HFF-Myc (cell line): ENCODE measurements at places on chromosomes 16 and 17.

GRCh38 chr16:84511831-84512230 lies 7.4 kb upstream of the MEAK7 start:
- no peak for DNase-seq

- no peak for DNase-seq
Observed at GRCh38 chr16:84115919-84116719, 623 bp downstream of the MBTPS1 start.

DNA sequence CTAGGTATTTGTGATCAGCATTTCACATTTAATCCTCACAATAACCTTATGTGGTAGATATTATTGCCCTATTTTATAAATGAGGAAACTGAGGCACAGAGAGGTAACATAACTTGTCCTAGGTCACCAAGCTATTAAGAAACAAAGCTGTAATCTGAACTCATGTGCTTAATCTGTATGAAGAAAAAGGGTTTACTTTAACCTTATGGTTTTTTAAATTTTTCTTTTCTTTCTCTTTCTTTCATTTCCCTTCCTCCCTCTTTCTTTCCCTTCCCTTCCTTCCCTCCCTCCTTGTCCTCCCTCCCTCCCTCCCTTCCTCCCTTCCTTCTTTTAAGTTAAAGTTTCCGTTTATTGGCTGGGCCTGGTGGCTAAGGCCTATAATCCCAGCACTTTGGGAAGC lies 105.2 kb upstream of the AMZ2 start:
- DNase-seq: no peak

DNA sequence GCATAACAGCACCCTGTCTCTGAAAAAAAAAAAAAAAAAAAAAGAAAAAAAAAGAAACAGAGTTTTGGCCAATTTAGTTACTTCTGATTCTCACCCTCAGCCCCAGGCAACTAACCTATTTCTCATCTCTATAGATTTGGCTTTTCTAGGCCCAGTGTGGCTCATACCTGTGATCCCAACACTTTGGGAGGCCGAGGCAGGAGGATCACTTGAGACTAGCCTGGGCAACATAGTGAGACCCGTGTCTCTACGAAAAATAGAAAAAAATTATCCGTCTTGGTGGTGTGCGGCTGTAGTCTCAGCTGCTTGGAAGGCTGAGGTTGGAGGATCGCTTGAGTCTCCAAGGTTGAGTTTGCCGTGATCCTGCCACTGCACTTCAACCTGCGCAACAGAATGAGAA lies 8.7 kb downstream of the RPS6KB1 start:
- no peak for DNase-seq

DNA sequence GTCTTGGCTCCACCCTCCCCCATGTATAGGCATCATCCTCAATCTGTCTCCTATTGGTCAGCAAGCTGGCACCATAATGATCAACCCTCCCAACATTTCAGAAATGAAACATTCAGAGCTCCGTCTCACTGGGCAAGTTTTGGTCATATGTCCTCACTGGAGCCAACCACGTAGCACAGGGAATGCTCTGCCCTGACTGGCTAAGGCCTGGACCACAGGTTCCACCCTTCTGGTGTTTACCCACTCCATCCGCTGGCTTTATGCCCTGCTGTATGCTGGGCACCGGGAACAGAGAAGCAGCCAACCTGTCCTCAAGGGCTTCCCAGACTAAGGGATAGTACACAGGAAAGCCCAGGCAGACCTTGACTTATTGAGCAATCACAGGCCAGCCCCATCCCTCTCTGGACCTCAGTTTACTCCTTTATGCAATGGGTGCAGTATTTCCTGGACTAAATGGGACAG lies 20.5 kb downstream of the MYO15A start:
- DNase-seq: no peak

- no peak for DNase-seq
Observed at GRCh38 chr17:444879-445454, 92.4 kb upstream of the RPH3AL start.

GRCh38 chr17:28879886-28880571 lies 17.5 kb downstream of the FLOT2 start:
- DNase-seq: no peak

DNA sequence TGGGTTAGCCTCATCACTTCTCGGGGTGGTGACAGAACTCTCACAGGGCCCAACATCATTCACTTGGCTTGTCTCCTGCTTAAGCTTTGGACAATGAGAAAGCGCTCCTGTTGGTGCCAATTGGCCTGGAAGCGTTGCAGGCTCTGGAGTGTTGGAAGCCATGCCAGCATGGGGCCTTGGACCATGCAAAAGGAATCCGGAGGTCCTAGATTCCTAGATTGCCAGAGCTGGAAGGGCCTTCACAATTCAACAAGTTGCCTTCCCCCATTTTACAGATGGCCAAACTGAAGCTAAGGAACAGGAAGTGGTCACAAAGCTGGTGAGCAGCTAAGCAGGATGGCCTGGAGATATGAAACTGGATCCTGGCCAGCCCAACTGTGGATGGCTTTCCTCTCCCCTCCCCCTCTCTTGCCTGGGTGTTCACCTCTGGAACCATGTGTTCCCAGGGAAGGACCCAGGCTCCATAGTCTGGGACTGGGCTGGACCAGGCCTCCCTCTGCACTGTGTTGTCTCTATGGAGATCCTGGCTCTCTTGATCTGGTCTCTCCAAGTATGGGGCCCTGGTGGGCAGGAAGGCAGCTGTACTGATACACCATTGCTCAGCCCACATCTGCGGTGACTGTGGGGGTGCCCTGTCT lies 6.0 kb upstream of the IGFBP4 start:
- DNase-seq: no peak

GRCh38 chr16:81427219-81427618 lies 17.4 kb upstream of the CMIP start:
- no peak for DNase-seq

DNA sequence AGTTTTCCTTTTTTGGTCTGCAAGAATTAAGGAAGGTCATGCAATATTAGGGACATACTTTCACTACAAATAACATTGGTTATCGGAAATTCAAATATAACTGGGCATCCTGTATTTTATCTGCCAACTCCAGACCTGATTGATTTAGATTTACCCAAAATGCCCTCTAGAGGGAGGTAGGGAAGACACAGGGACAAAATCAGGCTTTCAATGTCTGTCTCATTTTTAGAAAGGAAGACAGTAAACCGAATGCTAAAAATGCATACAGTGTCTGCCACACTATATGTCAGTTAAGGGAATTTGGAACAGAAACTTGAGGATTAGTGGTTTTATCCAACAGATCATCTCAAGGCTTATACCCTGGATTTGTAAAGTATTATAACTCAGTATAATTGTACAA lies 161.7 kb upstream of the SOX9 start:
- no peak for DNase-seq

GRCh38 chr17:79925242-79925957 lies 86.2 kb upstream of the CBX4 start:
- no peak for DNase-seq

DNA sequence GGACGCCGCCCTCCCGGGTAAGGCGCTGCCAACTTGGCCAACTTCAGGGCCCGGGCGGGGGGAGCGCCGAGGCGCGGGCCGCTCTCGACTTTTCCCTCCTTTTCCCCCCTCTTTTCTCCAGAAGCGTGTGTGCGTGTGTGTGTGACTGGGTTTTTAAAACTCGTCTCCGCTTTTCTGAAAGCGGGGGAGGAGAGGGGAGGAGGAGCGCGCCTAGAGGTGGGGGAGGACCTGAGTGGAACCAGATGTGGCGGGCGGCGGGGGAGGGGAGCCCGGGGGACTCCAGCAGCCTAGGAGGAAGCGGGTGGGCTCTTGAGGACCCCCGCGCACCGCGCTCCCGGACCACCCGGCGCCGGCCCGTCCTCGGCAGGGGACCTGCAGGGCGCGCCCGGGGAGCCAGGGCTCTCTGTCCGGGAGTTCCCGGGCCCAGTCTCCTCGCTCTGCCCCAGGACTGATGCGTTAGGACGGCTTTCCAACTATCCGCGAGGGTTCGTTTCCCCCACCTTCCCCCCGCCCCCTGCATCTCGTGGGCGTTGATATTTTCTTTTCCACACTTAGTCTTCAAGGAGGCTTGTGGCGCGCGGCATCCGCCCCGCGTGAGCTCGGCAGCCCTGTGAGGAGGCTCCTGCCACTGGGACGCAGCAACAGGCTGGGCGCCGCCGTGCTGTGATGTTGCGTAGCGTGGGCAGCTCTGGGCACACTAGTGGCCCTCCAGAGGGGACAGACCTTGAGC lies 599 bp downstream of the MRC2 start:
- peak; percentile 35 for DNase-seq

DNA sequence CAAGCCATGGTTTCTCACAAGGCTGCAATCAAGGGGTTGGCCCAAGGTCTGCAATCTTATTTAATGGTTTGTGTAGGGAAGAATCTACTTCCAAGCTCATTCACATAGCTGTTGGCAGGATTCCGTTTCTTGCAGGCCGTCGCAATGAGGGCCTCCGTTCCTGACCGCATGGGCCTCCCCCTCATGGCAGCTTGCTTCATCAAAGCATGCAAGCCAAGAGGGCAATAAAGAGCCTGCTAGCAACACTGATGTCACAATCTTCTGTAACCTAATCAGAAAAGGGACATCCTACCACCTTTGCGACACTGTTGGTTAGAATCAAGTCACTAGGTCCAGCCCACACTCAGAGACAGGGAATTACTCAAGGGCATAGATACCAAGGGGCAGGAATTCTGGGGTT lies 95.5 kb downstream of the CCT6B start:
- DNase-seq: no peak

GRCh38 chr16:24685539-24686432 lies 43.7 kb upstream of the TNRC6A start:
- DNase-seq: peak; percentile 69

DNA sequence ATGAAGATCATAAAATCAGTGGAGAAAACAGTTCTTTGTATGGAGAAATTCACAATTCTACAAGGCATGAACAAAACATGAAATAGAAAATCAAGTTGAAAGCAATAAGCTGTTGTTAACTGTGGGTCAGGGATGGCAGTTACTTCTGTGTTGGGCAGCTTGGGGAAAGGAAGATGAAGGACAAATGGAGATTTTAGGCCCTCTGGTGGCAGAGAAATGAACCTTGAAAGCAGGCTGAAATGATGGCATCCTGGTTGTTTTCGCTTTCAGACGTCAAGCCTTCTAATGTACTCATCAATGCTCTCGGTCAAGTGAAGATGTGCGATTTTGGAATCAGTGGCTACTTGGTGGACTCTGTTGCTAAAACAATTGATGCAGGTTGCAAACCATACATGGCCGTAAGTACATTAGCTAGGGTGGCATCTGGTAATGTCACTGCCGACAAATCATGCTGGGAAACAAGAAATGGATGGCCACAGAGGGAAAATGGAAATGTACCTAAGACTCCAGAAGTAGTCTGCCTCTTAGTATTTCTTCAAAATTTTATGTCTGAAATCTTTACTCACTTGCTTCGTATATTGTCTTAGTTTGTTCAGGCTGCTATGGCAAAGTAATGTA lies 108.9 kb downstream of the MAP2K6 start:
- DNase-seq: peak; percentile 46

DNA sequence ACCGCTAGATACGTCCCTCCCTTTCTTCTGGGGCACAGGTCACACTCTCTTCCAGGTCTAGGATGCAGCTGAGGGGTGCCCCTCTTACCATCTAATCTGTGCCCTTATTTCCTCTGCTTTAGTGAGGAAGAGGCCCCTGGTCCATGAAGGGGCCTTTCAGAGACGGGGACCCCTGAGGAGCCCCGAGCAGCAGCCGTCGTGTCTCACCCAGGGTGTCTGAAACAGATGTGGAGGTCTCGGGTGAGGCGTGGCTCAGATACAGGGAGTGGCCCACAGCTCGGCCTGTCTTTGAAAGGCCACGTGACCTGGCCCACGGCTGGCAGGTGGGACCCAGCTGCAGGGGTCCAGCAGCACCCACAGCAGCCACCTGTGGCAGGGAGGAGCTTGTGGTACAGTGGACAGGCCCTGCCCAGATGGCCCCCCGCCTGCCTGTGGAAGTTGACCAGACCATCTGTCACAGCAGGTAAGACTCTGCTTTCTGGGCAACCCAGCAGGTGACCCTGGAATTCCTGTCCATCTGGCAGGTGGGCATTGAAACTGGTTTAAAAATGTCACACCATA lies 15.6 kb downstream of the SCGB1C2 start:
- no peak for DNase-seq

- DNase-seq: no peak
Observed at GRCh38 chr17:11031787-11032186, 193.9 kb upstream of the PIRT start.

- peak; percentile 72 for DNase-seq
Observed at GRCh38 chr17:18033442-18034099, 5.4 kb downstream of the ATPAF2 start.

- DNase-seq: no peak
Observed at GRCh38 chr17:63329876-63330275, 116.2 kb downstream of the CYB561 start.

GRCh38 chr17:1592751-1593629 lies 30.4 kb upstream of the PITPNA start:
- DNase-seq: no peak

DNA sequence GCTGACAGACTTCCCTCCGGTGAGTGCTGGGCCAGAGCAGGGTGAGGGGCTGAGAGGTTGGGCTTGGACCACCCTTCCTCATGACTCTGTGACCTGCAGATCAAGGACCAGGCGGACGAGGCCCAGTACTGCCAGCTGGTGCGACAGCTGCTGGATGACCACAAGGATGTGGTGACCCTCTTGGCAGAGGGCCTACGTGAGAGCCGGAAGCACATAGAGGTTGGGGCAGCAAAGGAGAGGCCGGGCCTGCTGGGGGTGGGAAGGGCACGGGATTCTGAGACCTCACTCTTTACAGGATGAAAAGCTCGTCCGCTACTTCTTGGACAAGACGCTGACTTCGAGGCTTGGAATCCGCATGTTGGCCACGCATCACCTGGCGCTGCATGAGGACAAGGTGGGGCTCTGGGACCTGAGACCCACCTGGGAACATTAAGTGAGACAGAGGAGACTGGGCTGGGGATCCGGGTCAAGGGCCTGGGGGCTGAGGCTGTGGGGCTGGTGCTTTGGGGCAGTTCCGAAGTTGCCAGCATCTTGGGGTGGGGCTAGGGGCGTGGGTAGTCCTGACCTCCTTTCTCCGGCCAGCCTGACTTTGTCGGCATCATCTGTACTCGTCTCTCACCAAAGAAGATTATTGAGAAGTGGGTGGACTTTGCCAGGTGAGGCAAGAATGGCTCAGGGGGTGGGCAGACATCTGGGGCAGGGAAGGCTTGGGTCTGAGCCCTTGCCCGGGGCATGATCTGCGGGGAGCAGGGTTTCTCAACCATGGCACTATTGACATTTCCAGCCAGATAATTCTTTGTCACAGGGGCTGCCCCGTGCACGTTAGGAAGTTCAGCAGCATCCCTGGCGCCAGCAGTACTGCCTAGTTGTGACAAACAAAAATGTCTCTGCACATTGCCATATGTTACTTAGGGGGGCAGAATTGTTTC lies 2.2 kb downstream of the BCKDK start:
- no peak for DNase-seq

DNA sequence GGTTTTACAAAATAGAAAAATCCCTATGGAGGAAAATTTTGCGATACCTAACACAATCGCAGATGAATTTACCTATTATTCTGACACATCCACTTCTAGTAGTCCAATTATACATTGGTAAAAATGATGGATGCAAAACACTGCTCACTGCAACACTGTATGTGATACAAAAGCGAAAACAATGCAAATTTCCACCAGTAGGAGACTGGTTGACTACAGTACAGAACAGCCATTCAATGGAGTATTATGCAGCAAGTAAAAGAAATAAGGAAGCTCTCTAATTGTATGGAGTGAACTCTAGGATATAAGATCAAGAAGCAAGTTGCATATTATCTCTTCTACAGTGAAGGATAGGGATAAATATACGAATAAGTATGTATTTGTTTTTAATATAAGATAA lies 48.5 kb downstream of the SETD6 start:
- DNase-seq: no peak
